ENCODE measurements at places on chromosomes 5 and 9.

- peak; percentile 21 for DNase-seq
Observed at GRCh38 chr5:95892784-95893354, 68.8 kb downstream of the ELL2 start.

DNA sequence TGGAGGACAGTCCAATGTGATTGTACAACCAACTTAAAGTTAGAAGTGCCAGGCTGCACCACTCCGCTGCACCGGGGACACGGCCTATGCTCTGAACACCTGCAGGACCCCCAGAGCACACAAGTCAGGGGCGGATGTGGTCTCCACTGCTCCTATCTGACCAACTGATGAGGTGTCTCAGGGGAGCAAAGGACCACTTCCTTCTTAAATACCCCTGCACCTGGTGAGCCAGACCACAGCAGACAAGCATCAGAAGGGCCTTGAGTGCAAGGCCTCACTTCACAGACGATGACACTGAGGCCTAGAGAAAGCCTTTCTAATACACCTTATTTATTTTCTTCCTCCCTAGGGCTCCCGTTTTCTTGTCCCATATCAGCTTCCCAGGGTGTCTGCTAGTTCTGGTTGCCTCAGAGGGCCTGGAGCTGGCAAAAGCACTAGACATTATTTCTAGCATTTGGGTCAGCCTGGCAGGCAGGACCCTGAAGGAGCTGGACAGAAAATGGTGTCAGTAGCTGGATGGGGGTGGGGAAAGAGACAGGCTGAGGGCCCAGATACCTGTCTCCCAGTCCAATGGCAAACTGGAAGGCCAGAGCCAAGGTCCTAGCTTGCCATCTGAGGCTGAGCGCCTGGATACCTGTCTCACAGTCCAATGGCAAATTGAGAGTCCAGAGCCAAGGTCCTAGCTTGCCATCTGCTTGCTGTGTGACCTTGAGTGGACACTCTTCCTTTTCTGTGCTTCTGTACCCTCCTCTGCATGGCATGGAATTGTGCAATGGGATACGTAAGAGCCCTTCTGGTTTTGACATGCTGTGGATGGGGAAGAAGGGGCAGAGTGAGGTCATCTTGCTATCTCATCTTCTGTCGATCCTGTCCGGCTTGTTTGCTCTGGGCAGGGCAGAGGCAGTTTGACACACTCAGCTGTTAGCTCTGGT is 9.0 kb downstream of the CCDC69 start:
- no peak for DNase-seq

DNA sequence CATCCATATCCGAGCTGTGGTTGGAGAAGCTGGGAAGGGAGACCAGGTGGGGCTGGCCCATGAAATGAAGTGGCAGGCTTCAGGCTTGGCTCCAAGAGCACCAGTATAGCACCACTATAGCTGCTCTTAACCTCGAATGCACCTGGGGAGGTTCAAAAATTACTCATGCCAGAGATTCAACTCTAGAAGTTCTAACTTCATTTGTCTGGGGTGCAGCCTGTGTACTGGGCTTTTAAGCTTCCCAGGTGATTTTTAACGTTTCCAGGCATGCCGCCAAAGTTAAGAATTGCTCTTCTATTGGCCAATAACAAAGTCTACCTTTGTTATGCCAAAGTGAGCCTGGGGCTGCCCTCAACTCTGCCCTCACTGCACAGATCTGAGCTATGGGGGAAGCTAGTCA is 458 bp downstream of the PRSS3 start:
- DNase-seq = no peak

GRCh38 chr5:35436400-35437057 is 181.1 kb upstream of the SPEF2 start:
- DNase-seq = peak; percentile 48

DNA sequence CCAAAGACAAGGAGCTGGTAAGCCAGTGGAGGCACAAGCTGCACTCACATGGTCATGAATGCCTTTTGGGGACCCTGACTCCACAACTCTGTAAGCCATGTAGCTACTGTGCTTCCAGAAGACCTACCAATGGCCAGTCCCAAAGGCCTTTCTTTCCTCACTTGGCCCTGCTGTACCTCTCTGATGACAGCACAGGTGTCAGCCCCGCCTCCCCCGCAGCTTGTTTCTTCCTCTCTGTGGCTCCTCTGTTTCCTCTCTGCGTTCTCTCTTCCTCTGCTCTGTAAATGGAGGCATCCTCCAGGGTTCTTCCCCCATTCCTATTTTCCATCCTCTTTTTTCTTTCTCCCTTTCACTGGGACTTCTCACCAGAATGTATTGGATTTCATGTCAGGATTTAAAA is 26.7 kb downstream of the SH3TC2 start:
- DNase-seq = no peak

DNA sequence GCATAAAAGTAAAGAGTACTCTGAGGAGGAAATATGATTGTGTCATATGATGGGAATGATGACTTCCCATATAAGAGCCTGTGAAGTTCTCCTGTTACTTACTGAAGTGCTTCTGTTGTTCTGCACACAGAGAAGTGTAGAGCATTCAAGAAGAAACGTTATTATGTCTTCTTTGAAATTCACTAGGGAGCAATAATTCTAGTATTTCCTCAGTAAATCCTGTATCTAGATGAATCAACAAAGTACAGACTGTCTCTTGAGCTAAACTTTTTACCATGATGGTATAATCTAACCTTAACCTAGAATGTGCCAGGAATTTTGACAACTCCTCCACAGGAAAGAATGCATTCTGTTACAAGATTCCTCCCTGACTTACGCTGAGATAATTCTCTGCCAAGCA is 18.9 kb upstream of the GHR start:
- no peak for DNase-seq

- peak; percentile 41 for DNase-seq
Observed at GRCh38 chr9:122370869-122371755, at the start of gene PTGS1. Gene PTGS1 (plus strand): TSS chr9:122371024. CDS start chr9:122371085, 61 bp downstream.

GRCh38 chr5:38615981-38616451 is 59.6 kb upstream of the LIFR start:
- no peak for DNase-seq

DNA sequence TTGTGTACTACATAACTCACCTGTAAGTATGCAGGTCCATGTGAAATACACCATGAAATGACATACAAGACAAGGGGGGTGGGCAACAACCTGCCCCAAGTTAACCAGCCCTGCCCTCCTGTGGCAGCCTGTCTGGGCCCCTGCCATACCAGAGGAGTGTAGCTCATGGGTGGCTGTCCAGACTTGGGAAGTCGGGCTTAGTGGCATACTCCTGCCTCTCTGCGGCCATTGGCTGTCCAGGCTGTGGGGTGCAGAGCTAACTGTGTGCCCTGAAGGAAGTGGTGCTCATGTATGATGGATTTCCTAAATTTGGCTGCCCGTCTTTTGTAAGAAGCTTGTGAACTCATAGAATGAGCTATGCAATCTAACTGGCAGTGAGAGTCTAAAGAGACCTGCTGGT is 47.0 kb downstream of the GPR107 start:
- no peak for DNase-seq

DNA sequence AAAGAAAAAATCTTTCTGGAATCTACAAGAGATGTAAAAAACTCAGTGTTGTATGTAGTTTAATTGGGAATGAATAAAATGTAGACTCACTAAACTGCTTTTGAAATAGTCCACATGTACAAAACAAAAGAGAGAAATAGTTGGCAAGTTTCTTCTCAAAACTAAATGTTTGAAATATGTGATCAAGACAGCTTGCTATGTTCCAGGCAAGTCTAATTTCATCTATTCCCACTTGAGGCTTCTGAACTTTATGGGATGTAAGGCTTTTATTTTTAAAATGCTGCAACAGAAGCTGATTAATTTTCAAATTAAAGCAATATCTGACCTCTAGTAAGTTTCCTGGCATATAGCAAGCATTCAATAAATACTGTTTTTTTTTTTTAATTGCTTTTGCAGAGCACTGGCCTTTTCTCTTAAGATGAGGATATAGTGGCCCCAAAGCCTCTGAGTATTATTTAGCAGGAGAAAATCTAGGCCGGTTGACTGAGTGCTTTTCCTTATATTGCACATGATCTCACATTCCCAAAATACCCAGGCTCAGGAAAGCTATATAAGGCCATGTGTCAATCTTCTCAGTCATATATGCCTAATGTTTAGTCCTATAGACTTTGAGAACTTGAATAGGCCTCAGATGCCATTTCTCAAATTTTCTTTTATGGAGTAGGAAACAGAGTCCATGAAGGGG is 183.2 kb downstream of the NTRK2 start:
- DNase-seq = no peak

DNA sequence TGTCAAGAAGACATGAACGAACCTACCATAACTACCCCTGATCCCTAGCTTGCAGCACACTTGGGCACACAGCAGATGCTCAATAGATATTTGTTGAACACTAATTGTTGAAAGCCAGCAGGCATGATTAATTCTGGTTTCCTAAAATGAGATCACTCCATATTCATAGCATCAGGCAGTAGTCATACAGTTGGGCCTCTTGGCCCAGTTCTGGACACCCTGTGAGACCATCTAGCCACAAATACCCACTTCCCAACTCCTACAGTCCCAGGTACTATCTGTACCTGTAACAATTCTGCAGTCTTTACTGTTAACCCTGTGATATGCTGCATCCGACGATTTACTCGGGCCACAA is 24.2 kb downstream of the P4HA2 start:
- DNase-seq = no peak

GRCh38 chr9:113579283-113580040 is 115.9 kb downstream of the RGS3 start:
- no peak for DNase-seq

- DNase-seq = no peak
Observed at GRCh38 chr9:6055666-6056065, 40.2 kb upstream of the RANBP6 start.

- no peak for DNase-seq
Observed at GRCh38 chr9:129427149-129427548, 193.8 kb downstream of the C9orf50 start.

DNA sequence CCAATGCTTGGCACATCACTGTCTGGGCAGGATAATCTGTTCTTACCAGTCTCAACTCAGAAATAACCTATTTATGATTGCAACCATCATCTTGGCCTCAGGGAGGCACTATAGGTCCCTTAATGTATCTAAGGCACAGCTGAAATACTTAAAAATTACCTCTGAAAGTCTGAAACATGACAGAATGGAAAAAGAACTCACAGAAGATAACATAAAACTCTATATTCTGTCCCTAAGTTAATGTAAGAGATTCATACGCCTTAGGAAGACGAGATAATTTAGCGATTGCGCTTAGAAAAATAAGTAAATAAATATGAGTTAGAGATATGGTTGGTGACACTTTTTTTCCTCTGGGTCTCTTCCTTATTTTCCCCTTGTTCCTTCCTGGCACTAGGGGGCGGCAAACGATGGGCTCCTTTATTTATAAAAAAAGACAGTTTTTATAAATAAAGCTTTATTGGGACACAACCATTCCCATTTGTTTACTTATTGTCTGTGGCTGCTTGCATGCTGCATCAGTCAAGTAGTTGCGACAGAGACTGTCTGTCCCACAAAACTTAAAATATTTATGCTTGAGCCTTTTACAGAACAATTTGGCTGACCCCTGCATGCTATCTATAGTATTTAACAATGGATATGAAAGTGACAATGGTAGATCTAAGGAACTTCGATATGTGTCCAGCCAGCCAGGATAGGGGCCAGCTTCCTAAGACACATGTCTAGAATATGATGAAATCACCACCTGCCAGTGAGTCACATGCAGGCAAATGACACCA is 79.6 kb downstream of the PDE4D start:
- peak; percentile 42 for DNase-seq

GRCh38 chr9:4973246-4973645 is 11.8 kb upstream of the JAK2 start:
- DNase-seq = no peak

DNA sequence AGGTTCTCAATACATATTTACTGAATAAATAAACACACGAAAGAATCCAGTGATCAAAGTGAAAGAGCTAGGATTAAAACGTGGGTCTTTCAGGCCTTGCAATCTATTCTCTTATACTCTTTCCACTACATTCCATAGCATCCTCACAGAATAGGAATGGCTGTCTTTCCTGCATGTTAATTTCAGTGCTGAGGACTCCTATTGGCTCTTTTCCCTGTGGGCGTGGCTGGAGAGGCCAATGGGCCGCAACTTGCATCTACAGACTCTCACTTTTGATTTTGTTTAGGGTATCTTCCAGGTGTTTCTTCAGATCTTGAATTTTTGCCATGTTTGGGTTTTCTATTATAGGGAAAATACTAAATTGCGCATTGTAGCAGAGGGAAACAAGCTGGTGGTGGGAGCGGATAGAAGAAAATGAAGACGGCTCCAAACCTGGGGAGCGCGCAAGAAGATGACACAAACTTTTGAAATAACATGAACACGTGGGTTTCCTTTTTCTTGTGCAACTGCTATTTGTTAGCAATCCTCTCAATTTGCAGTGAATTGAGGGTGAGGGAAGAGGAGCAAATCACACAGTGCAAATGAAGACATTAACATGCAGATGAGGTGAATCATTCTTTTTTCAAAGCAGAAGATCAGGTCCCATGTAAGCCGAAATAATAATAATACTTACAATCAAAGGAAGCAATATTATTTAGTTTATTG is 93.9 kb downstream of the GCNT1 start:
- no peak for DNase-seq

- DNase-seq = no peak
Observed at GRCh38 chr5:177311392-177311722, 341 bp downstream of the MXD3 start.

GRCh38 chr5:119470851-119471451 is 18.7 kb downstream of the HSD17B4 start:
- DNase-seq = peak; percentile 7

- DNase-seq = no peak
Observed at GRCh38 chr5:165003283-165003682, 1497.9 kb downstream of the MAT2B start.

- DNase-seq = no peak
Observed at GRCh38 chr5:133117912-133118445, 66.2 kb downstream of the HSPA4 start.

DNA sequence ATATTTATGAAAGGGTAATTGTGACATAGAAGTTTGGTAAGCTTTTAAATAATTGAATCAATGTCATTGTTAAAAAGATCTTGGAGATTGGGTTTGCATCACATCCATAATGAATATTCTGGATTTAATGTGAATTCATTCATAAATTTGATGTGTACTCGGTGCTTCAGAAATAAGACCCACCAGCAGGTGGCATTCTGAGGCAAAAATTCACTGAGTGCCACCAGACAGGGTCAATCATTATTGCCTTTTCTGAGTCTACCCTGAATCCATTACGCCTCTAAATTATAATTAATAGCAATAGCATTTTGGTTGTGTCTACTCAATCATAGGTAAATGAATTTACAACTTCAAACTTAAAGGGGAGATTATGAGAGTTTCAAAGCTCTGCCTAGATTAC is 1.0 kb downstream of the TRPC7 start:
- no peak for DNase-seq

- no peak for DNase-seq
Observed at GRCh38 chr9:16221822-16222547, 648.5 kb downstream of the BNC2 start.

- DNase-seq = no peak
Observed at GRCh38 chr5:137248527-137248926, 250.6 kb downstream of the SPOCK1 start.

All from urothelium cell line (cell line).